ENCODE measurements at places on chromosomes 1 and 21. TPM values are rescaled to one million over a fixed set of nuclear protein-coding genes. Genes with fewer than 3 reads are reported as not detected.

Gene SLAMF8
- not detected for total RNA-seq

GRCh38 chr1:160353223-160353622, 10.0 kb downstream of the NCSTN start:
- H3K27ac ChIP-seq = peak overlapping the region; percentile 37
- no peak overlapping the region for H3K4me3 ChIP-seq
- H3K27me3 ChIP-seq = no peaks in the 10 kb centered on the region
- peaks cover 12% of the 10 kb centered on the region for H3K4me1 ChIP-seq

- no peak overlapping the region for H3K4me3 ChIP-seq
- no peaks in the 10 kb centered on the region for H3K36me3 ChIP-seq
- no peak overlapping the region for H3K27ac ChIP-seq
- DNase-seq = no peak
- H3K27me3 ChIP-seq = no peaks in the 10 kb centered on the region
These were observed 24.4 kb upstream of the RGS5 start for GRCh38 chr1:163227126-163227525.

Gene AGMAT
- 6.8 TPM for total RNA-seq

Gene NID1
- total RNA-seq = 0.45 TPM

Gene PGBD5
- total RNA-seq = not detected

Gene PDPN
- not detected for total RNA-seq

- peaks cover 62% of the 10 kb centered on the region for H3K4me1 ChIP-seq
- peak overlapping the region; percentile 14 for H3K27ac ChIP-seq
- H3K27me3 ChIP-seq = no peaks in the 10 kb centered on the region
- peaks cover 4% of the 10 kb centered on the region for H3K36me3 ChIP-seq
These were observed 14.1 kb downstream of the KIAA0040 start for GRCh38 chr1:175178456-175178855.

Gene IL20
- not detected for total RNA-seq

Gene LORICRIN
- total RNA-seq = not detected

GRCh38 chr1:45488666-45489377, 2.1 kb downstream of the TESK2 start:
- H3K4me3 ChIP-seq = no peak overlapping the region
- no peak for DNase-seq
- peaks cover 3% of the 10 kb centered on the region for H3K36me3 ChIP-seq
- H3K27me3 ChIP-seq = no peaks in the 10 kb centered on the region

GRCh38 chr1:213947200-213947801, 40.5 kb upstream of the PROX1 start:
- H3K4me3 ChIP-seq = no peak overlapping the region
- no peaks in the 10 kb centered on the region for H3K4me1 ChIP-seq
- DNase-seq = no peak
- peaks cover 11% of the 10 kb centered on the region for H3K27me3 ChIP-seq

Gene TTC3
- total RNA-seq = 104 TPM

Gene LYPD8
- total RNA-seq = not detected

Gene THEMIS2
- total RNA-seq = 33.6 TPM

Gene APOBEC4
- not detected for total RNA-seq

GRCh38 chr21:42471716-42472330, 24.2 kb downstream of the RSPH1 start:
- H3K36me3 ChIP-seq = peaks cover 3% of the 10 kb centered on the region
- H3K27ac ChIP-seq = peak overlapping the region; percentile 43
- H3K27me3 ChIP-seq = peaks cover 22% of the 10 kb centered on the region
- H3K4me3 ChIP-seq = no peak overlapping the region
- DNase-seq = no peak

GRCh38 chr21:32307706-32308105, 9.1 kb downstream of the MRAP start:
- H3K27me3 ChIP-seq = no peaks in the 10 kb centered on the region
- H3K4me1 ChIP-seq = peaks cover 2% of the 10 kb centered on the region
- no peak overlapping the region for H3K27ac ChIP-seq

DNA sequence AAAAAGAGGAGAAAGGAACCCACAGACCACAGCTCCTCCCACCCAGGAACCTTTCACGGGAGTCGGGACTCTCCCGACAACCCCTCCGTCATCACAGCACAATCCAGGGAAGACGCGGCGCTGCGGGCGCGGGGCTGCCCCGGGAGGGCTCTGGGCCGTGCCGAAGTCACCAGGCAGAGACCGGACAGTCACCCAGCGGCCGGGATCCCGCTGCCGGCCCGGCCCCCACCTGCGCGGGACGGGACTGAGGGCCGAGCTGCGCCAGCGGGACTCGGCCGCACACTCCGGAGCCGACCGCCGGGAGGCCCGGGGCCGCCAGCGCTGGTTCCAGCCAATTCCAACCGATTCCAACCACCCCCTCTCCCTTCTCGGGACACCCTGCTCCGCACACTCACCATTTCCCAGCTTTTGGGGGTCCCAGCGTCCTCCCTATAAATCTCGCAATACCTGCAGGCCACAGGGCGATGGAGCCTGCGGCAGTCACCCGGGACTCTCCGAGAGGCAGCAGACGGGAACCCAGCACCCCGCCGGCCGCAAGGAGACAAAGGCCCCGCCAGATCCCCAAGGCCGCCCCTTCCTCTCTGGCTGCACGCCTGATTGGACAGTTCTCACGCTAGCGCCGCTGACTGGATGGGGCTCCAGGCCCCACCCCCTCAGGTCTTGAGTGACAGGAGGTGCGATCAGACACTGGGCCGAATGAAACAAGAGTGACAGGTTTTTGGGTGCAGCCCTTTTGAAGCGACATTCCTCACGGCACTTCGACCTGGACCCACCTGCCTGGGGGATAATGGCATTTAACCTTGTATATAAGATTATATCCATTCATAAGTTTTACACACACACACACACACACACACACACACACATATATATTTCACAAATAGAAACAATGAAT, at the start of gene ZNF695:
TSS of gene ZNF695 (minus strand) at position 547 of the 895 bp plus-strand sequence. CDS start at position 398, 149 bp downstream.
- no peak within 1 kb of the TSS for H3K27ac ChIP-seq
- H3K4me1 ChIP-seq = peaks cover 4% of the 10 kb centered on the region
- DNase-seq = no peak
- H3K4me3 ChIP-seq = peak within 1 kb of the TSS; percentile 79
- H3K27me3 ChIP-seq = peaks cover 23% of the 10 kb centered on the region

GRCh38 chr1:109926662-109927300, 16.1 kb downstream of the CSF1 start:
- H3K27me3 ChIP-seq = no peaks in the 10 kb centered on the region
- no peak overlapping the region for H3K4me3 ChIP-seq
- no peak overlapping the region for H3K27ac ChIP-seq
- no peak for DNase-seq
- H3K4me1 ChIP-seq = peaks cover 9% of the 10 kb centered on the region

DNA sequence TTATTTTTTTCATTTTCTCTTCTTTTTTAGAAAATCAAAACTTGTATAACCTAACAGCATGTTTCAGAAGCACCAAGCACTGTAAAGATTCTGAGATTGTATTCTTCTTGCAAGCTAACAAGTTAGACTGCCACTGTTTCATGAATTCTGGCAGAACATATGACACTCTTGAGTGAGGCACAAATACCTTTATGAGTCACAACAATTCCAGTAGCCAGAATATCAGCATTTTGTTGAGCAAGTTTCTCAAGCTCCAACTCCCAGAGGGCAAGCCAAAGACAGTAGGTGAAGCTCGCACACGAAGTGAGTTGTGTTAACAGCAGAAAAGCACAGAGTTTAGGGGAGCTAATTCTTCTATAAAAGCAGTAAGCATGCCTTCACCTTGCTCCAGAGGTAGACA, 268.8 kb upstream of the NCAM2 start:
- no peaks in the 10 kb centered on the region for H3K27me3 ChIP-seq
- no peak for DNase-seq
- no peak overlapping the region for H3K27ac ChIP-seq
- H3K36me3 ChIP-seq = no peaks in the 10 kb centered on the region
- no peaks in the 10 kb centered on the region for H3K4me1 ChIP-seq

Gene LAD1
- total RNA-seq = not detected

DNA sequence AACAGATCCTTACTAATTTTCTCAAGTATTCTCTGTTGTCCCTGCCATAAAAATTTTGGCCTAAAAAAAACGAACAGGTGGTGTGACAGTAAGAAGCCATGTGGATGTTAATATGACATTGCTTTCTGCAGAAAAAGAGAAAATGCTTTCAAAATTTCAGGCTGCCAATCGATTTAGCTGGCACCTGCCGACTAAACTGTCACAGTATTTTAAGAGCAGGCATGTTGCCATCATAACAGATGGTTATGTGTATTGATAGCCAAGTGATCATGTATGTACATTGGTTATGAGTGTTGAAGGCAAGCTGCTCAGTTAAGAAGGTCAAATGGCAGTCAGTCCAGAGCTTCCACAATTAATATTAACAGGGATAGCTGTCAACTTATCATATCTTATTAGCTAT, 1017.0 kb downstream of the MRPL39 start:
- no peak overlapping the region for H3K4me3 ChIP-seq
- no peaks in the 10 kb centered on the region for H3K36me3 ChIP-seq
- no peak overlapping the region for H3K27ac ChIP-seq
- no peaks in the 10 kb centered on the region for H3K4me1 ChIP-seq
- H3K27me3 ChIP-seq = no peaks in the 10 kb centered on the region

DNA sequence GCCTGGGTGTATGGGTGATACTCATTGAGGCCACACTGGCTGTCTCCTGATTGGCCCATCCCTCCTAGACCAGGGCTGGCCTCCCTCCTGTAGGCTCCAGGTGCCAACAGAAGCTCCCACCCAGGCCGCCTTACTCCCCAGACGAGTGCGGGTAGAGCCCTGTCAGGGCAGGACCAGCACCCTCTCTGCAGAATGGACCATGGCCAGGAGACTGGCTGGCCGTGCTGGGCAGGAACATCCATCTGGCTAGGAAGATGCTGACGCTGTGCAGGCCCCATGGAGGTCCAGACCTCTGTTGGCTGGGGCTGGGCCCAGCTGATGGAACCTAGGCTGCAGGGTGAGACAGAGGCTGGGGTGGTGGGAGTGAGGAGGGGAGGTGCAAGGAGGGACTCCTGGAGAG, 25.0 kb upstream of the EPB41 start:
- H3K27ac ChIP-seq = peak overlapping the region; percentile 93
- peaks cover 2% of the 10 kb centered on the region for H3K36me3 ChIP-seq
- peaks cover 44% of the 10 kb centered on the region for H3K4me1 ChIP-seq
- DNase-seq = no peak
- no peaks in the 10 kb centered on the region for H3K27me3 ChIP-seq

Gene OLIG1
- total RNA-seq = 0.50 TPM

Gene MPL
- total RNA-seq = 16.6 TPM

Gene LCE2C
- not detected for total RNA-seq

Gene MATN1
- total RNA-seq = 2.1 TPM

Gene ASTN1
- not detected for total RNA-seq

GRCh38 chr1:190176776-190177175, 300.9 kb downstream of the BRINP3 start:
- DNase-seq = no peak
- H3K36me3 ChIP-seq = no peaks in the 10 kb centered on the region
- no peaks in the 10 kb centered on the region for H3K4me1 ChIP-seq
- no peak overlapping the region for H3K27ac ChIP-seq
- H3K27me3 ChIP-seq = no peaks in the 10 kb centered on the region

GRCh38 chr1:246265481-246265880, 241.6 kb downstream of the SMYD3 start:
- H3K4me3 ChIP-seq = no peak overlapping the region
- H3K27ac ChIP-seq = no peak overlapping the region
- peaks cover 3% of the 10 kb centered on the region for H3K36me3 ChIP-seq
- H3K4me1 ChIP-seq = no peaks in the 10 kb centered on the region

Gene AADACL3
- not detected for total RNA-seq

GRCh38 chr1:110682898-110683297, 8.2 kb upstream of the KCNA3 start:
- peaks cover 19% of the 10 kb centered on the region for H3K4me1 ChIP-seq
- no peaks in the 10 kb centered on the region for H3K36me3 ChIP-seq
- no peak for DNase-seq
- H3K27me3 ChIP-seq = peaks cover 5% of the 10 kb centered on the region

DNA sequence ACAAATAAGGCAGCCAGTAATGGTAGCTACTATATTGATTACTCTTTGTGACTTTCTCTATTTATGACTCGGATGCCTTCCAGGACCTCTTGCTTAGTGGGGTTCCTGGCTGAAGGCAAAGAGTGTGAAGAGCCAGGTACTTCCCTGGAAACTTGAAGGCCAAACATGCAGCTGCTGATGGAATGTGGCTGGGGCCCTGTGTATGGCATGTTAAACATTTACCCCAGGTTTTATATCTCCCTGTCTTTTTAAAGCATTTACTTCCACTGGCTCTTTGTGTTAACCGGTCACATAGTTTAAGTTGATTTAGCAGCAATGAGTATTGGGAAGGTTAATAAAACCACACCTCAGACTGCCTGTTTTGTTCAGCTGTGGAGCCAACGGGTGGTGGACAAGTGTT, 45.7 kb upstream of the PAXBP1 start:
- DNase-seq = no peak
- H3K27ac ChIP-seq = no peak overlapping the region
- H3K4me1 ChIP-seq = peaks cover 3% of the 10 kb centered on the region
- peaks cover 8% of the 10 kb centered on the region for H3K36me3 ChIP-seq
- H3K4me3 ChIP-seq = no peak overlapping the region
- H3K27me3 ChIP-seq = peaks cover 5% of the 10 kb centered on the region

GRCh38 chr1:169107603-169108208, 1.2 kb downstream of the ATP1B1 start:
- DNase-seq = no peak
- peak overlapping the region; percentile 77 for H3K27ac ChIP-seq
- H3K36me3 ChIP-seq = peaks cover 4% of the 10 kb centered on the region
- peaks cover 16% of the 10 kb centered on the region for H3K27me3 ChIP-seq

Data from T-helper 17 cell (primary cell).